SW480 (cell line): ENCODE measurements at places on chromosomes 6 and 20.

DNA sequence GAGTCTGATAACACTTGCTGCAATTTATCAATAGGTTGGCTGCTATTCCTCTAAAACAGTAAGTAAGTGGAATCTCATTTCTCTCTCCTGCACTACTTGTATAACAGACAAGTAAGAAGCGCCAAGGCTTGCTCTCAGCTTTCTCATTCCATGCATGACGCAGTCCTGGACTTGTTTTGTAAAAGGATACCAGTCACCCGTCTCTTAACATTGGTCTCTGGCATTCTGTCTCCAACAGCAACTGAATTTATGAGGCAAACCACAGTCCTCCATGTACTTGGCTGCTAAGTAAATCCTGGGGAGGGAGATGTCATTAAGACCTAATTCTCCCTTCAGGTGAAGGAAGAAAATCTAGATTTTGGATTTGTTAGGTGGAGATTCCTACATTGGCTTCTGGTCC lies 115.4 kb downstream of the OPN5 start:
- DNase-seq, result no peak

DNA sequence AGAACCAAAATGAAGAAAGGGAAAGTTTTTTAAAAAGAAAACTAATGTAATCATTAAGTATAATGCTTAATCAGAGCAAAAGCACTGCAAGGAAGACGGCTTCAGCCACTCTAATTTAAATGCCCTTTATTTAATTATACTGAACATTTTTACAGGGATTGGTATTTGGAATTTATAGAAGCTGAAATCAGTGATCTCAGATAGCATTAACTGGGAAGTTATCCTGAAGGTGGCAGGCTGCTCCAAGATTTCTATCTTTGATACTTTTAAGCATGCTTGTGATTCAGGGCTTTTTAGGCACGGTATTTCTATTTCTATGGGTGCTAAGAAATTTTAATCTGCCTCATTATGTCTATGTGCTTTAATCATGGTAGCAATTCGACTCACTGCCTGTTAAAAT lies 1.3 kb upstream of the NDUFAF4 start:
- DNase-seq, result peak; percentile 38

GRCh38 chr6:164337024-164337924 lies 922.8 kb downstream of the QKI start:
- DNase-seq, result no peak

DNA sequence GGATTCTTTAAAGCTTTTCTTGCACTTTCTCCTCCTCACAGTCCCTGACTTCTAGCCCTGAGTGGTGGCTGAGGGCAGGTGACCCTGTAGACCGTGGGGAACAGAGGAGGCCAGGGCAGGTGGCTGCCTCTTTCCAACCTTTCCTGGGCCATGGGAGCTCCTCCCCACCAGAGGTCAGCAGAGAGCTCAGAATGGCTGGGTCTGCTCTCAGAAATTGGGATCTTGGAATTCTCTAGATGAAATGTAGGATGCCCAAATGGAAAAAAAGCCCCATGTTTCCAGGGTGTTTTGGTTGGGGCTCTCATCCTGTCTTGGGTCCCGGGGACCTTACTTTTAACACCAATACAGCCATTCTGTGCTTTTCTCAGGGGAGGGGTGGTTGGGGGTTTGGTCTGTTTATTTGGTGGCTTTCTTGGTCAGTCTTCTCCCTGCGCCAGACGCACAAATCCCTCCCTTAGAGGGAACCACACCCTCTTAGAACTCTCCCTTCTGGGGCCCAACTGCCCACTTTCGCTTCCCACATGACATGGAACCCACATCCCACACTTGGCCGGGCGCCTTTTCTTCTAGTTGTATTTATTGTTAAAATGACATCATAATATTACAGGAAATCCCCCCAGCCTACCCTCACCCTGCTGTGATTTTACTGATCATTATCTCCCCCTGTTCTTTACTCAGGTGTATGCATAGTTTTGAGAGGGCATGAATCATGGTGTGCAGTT lies 17.9 kb downstream of the GNAS start:
- peak; percentile 68 for DNase-seq

DNA sequence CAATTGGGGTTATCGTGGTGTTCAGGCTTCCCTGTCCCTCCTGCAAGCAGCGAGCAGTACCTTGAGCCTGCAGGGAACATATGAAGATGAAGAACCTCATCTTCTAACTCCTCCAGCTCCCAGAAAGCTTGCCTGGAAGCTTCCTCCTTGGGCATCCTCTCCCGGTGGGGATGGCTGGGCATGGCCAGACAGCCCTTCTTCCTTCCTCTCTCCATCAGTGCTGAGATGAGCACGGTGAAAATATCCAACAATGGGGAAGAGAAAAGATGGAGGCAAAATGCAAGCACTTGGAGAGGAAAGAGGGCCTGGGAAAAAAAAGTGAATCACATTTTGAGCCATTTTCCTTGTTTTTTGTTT lies 107.7 kb upstream of the FOXA2 start:
- no peak for DNase-seq

GRCh38 chr20:43187476-43188233 lies 2.1 kb downstream of the PTPRT start:
- DNase-seq, result peak; percentile 68

GRCh38 chr6:127383988-127384387 lies 40.6 kb upstream of the ECHDC1 start:
- DNase-seq, result no peak
